Globus pallidus (tissue), 1 donor: ENCODE measurements at places on chromosomes 4 and X.

DNA sequence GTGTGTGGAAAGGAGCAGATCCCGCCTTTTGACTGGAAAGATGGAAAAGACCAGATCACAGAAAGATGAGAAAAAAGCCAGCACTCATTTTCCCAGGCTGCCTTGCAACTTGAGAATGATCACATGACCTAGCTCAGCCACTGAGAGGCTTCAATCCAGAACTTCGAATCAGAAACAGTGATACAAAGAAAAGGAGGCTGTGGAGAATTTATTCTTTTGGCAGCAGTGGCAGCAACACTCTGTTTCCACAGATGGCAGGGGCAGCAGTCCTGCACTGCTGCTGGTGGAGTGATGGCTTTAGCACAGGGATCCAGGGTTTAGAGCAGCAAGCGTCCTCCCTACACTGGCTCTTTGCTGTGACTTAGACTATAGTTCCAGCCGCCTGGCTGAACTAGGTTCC lies 77.8 kb upstream of the SH3RF1 start:
- DNase-seq, result peak; percentile 73

GRCh38 chr4:65370709-65371108 lies 299.6 kb downstream of the EPHA5 start:
- DNase-seq, result no peak

DNA sequence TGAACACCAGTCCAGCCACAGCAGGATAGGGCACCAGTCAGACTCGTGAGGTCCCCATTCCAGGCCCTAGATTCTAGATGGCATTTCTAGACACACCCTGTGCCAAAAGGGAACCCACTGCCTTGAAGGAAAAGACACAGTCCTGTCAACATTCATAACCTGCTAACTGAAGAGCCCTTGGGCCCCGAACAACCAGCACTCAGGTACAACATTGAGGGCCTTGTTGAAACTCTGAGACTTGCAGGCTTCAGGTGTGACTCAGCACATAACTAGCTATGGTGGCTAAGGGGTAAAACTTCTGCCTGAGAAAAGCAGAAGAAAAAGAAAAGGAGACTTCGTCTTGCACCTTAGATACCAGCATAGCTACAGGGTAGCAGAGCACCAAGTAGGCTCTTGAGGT lies 252.9 kb upstream of the GRID2 start:
- no peak for DNase-seq

- no peak for DNase-seq
These were observed 202.9 kb downstream of the CFAP299 start for GRCh38 chr4:80538276-80538926.

- DNase-seq, result peak; percentile 56
These were observed 13.8 kb upstream of the ATOH1 start for GRCh38 chr4:93814722-93815121.

GRCh38 chr4:165539801-165540200 lies 161.0 kb downstream of the CPE start:
- DNase-seq, result no peak

GRCh38 chrX:17242470-17242869 lies 132.5 kb upstream of the NHS start:
- DNase-seq, result peak; percentile 20

DNA sequence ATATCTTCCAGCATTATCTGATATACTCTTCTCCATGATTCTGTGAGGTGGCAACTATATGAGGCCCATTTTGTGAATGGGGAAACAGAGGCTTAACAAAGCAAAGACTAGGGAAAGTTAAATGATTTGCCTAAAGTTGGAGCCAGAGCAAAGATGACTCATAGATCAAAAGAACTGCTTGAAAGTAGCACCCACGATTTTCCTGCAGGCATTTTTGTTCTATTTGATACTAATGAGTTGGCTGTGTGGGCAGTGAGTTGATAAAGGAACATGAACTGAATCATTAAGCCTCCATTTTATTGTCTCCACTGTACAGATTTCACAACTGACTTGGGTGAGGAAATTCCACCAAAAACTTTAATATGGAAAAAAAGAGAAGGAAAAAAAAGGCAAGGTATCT lies 138.9 kb upstream of the IGFBP7 start:
- DNase-seq, result no peak

DNA sequence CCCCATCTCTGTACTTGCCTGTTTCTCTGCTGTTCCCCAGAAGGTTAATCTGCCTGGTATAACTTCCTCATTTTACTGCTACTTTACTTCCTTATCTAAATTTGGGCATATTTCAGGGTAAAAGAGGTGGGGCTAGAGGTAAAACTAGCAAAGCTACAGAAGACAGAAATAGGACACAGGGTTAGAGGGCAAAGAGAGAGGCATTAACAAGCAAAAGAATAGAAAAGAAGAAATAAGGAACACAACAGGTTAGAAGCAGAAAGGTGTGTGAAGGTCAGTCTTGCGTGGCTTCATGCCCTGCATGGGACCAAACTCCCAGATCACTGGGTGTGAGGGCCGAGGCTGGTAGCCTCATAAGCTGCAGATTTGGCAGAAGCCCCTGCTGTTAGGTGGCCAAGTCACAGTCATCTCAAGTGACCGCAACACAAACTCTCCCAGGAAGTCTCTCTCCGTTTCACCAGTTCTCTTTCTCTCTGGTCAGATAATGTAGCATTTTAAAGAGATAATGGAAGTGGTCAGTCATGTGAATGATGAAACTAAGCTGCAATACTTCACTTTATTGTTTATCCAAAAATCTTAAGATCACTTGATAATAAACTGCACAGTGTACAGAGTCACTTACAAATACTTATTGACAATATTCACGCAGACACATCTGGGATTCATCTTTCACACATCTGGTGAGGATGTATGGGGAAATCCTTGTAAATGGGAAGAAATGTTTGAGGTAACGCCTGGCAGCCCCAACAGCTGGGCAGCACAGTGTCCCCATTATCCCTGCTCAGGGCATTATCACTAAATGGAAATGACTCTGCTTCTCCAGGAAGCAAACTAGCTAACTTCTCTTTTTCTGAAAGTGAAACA lies 16.4 kb downstream of the TMEM154 start:
- no peak for DNase-seq

DNA sequence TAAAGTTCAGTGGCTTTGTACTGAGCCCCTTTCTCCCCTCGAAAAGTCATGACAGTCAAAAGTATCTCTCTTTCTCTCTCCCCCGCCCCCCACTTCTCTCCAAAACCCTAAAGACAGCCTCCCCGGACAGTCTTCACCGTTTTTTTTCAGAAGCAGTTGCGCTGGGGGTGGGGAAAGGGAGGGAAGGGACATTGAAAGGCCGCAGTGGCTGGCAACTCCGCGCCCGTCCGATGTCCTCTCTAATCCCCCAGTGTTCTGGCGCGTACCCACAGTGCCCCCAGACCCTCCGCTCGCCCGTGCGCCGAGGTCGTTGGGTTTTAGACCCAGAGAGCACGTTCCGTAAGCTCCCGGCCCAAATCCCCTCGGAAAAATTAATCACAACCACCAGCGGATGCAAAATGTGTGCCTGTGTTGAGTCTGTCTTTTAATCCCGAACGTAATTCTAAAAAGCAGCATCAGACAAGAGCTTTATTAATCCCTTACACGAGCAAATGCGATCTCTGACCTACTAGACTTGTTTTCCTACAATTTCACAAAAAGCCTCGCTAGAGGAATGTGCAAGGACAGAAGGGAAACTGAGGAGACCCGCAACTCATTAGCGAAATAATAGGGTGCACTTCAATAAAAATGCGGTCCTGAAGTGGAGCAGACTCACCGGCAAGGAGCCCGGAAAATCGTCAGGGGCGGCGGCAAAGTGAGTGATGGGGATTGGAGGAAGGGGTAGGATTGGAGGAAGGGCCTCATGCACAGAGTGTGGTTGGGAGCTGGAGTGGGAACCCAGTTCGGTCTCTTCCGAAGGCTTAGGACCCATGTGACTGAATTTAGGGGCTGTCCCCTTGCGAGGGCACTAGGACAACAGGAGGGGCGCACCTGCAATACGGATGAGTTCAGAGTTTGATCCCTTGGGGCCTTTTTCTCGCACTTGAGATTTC lies 12.2 kb upstream of the PRDM8 start:
- DNase-seq, result peak; percentile 37

- no peak for DNase-seq
These were observed 47.7 kb upstream of the FAM9A start for GRCh38 chrX:8848911-8849310.

GRCh38 chr4:48944756-48945241 lies 38.2 kb upstream of the OCIAD2 start:
- no peak for DNase-seq

- no peak for DNase-seq
These were observed 137.7 kb upstream of the FAT1 start for GRCh38 chr4:186861317-186861716.
